ENCODE measurements at places on chromosomes 2 and 18.
A peak's percentile ranks its signal among the peaks of the same experiment; 100 is the strongest.

DNA sequence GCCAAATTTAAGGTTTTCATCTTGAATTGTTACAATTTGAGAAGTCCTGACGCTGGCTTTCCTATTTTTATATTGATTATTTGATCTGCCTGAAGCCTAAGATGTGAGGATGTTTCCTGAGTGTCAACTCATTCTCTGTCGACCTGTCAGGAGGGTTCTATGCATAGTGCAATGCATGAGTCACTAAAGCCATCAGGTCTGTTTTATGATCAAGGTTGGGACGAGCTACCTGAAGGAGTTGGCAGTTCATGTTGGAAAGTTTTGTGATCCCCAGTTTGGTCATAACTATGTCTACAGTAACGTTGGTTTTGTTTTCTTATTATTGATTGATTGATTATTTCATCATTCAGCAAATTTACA, 71.2 kb downstream of the NABP1 start:
- DNase-seq = no peak

GRCh38 chr18:63292831-63293683, 26.5 kb downstream of the BCL2 start:
- DNase-seq = no peak

- DNase-seq = no peak
Observed at GRCh38 chr2:207073801-207074678, 91.7 kb downstream of the KLF7 start.

DNA sequence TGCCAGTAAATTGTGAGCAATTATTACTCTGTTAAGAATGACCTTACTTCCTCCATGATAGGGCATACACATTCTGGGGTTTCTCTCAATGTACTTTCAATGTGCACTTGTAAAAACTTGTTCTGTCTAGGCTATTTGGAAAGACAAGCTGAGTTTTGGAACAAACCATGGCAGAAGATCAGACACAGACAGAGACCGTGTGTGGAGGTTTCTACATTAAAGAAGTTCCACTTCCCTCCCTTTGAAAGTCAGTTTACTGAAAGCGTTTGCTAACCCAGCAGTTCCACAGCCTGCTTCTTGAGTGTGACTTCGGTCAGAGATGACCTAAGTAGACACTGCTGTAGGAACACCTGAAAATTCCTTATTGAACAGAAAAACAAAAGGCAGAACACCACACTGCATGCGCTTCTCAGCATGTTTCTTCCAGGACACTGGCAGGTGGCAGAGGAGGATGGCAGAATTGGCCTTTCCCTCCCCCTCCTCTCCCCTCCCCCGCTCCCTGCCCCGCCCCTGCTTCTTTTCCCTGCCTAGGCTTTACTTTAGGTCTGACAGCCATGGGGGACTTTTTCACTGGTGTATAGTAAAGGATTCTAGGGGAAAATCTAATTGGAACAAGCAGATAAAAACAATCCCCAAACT, 109.8 kb downstream of the NOL10 start:
- no peak for DNase-seq

- DNase-seq = no peak
Observed at GRCh38 chr2:158817588-158817987, 22.5 kb downstream of the DAPL1 start.

GRCh38 chr18:62412231-62412979, 87.3 kb downstream of the TNFRSF11A start:
- no peak for DNase-seq

DNA sequence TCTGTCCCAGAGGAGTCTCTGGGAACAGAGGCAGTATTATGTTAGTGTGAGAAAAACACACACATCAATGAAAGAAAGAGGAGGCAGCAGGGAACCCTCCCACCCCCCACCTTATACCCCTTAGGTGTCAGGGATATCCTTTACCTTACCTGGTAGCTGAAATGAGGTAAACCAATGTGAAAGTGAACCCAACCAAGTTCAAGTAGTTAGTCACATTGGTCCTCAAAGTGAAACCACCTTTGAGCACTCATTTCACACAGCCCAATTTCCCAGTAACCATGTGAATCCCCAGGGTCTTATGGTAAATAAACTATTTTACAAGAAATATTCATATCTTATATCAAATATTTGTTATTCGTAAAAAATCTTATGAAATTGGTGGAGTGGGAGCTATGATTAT, 377.8 kb downstream of the LRATD1 start:
- no peak for DNase-seq

GRCh38 chr18:53375621-53376020, 848.8 kb downstream of the MBD2 start:
- no peak for DNase-seq

GRCh38 chr2:109433926-109434325, 179.8 kb downstream of the SEPTIN10 start:
- DNase-seq = no peak

DNA sequence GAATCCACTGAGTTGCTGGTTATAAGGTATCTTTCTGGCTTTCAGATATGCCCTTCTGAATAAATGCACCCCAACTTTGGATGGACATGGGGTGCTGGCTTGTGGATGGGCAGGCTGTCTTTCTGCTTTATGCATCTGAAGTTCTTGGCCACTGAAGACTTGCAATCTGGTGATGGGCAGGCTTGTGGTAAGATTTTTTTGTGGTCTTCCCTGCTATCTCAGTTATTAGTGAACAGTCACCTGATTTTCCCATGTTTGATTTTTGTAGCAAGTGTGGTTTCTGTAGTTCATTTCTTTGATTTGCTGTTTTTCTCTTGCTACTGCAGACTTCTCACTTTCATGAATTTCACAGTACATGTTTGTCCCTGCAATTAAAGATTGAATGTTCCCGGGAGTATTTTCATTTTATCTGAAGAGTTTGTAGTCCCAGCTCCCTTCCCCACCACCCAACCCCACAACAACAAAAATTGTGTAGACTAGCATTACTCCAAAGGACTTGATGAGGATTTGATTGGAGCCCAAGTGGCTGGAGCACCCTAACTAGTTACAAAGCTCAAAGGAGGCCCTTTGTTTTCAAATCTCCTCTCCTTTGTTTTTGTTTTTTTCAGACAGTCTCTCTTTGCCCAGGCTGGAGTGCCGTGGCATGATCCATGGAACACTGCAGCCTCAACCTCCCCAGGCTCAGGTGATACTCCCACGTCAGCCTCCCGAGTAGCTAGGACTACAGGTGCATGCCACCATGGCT, 63.6 kb upstream of the MGAT5 start:
- no peak for DNase-seq

DNA sequence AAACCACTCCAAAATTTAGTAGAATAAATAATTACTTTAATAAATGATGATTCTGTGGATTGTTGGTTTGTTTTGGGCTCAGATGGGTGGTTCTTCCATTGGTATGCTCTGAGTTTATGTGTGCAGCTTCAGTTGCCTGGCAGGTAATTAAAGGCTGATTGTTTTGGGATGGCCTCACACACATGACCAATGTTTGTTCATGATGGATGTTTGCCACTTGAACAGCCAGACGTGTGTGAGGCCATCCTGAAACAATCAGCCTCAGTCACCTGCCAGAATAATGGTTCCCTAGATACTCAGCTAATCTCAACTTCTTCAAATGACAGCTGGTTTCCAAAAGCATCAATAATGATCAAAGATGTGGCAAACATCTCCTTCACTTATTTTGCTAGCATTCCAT, 352.5 kb upstream of the GULP1 start:
- no peak for DNase-seq

DNA sequence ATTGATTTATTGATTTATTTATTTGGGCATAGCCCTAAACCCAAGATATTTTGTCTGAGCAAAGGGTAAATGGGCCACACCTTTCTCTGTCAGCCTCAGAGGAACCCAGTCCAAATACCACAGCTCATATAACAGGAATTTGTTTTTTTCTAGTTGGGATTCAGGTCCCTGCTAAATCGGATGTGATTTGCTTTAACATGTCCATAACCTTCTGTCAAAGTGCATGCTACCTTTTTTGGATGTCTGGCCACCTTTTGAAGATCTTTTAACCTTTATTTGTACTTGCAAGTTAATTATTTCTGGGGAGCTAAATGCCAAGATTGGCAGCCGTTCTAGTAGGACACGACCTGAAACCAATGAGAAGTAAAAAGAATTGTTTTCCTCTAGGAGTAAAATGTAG, 303.2 kb upstream of the UBE2E3 start:
- no peak for DNase-seq

- DNase-seq = no peak
Observed at GRCh38 chr2:195092341-195092740, 564.7 kb upstream of the SLC39A10 start.

DNA sequence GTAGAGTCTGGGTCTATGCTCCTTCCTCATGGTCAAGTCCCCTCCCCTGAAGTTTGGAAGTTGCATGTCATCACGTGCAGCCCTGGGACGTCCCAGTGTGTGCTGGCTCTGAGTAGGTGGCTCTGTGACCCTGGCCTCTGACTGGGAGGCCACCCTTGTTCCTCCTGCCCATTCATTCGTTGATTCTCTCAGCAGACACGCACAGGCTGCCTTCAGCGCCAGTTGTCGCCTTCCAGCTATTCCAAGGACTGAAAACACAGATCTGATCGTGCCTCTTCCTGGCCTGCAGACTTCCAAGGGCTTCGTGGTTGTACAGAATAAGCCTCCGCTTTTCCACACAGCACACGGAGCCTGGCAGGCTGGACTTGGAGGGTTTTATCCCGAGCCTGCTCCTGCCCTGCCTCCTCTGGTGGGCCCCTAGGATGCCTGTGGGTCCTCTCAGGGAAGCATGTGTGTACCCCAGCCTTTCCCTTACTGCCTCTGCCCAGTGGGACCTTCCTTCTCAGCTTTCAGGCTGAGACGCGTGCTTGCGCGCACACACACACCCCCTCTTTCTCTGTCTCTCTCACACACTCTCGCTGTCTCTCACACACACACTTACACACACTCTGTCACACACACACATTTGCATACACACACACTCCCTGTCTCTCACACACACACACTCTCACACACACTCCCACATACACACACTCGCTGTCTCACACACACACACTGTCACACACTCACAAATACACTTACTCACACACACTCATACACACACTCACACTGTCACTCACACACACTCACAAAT, 17.7 kb downstream of the SH3BP4 start:
- no peak for DNase-seq

GRCh38 chr18:11937874-11938478, 29.9 kb upstream of the MPPE1 start:
- DNase-seq = peak; percentile 53

DNA sequence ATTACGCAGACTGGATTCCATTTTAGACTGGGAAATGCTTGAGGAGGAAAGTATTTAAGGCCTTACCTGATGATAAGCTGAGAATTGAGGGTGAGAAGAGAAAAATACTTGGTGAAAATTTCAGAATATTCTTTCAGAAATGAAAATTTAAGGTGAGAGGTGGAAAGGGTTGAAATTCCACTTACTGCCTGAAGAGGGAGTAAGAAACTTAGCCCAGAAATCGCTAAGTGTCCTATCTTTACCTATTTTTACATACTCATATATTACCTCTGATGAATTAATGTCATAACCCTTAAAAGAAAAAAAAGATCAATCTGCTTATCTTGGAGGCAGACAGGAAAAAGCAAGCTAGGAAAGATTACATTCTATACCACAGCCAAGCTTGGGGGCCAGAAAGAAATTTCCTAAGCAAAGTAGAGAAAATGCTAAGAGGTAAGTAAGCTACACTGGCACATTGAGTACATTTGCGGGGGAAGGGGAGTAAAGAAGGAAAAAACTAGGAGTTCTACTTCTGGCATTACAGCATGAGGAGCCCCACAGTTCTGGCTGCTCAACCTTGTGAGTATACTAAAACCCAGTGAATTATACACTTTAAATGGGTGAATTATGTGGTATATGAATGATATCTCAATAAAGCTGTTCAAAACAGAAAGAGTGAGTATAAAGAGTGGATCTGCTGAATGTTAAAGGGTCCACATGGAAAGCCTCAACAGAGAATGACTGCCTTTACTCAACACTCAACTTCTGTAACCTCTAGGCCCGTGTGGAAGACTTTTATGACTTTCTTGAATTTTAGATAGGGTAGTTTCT, 33.8 kb downstream of the SMC6 start:
- DNase-seq = peak; percentile 5

DNA sequence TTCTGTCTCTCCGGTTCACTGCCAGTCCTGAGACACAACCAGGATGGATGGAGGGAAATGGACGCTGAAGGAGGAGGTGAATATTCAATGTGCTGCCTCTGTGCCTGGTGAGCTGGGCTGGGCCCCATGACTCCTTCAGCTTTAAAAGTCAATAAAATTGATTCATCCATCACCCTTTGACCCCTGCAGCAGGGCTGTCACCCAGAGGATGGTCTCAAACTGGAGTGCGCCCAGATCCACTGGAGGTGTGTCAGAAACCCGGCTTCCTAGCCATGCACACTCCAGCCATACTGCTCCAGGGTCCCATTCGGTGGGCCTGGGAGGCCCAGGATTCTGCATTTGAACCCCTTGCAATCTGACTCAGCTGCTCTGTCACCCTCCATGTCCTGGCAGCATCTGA, 94.1 kb upstream of the BOD1L2 start:
- DNase-seq = no peak

GRCh38 chr18:11828786-11829432, 22.3 kb upstream of the CHMP1B start:
- no peak for DNase-seq

DNA sequence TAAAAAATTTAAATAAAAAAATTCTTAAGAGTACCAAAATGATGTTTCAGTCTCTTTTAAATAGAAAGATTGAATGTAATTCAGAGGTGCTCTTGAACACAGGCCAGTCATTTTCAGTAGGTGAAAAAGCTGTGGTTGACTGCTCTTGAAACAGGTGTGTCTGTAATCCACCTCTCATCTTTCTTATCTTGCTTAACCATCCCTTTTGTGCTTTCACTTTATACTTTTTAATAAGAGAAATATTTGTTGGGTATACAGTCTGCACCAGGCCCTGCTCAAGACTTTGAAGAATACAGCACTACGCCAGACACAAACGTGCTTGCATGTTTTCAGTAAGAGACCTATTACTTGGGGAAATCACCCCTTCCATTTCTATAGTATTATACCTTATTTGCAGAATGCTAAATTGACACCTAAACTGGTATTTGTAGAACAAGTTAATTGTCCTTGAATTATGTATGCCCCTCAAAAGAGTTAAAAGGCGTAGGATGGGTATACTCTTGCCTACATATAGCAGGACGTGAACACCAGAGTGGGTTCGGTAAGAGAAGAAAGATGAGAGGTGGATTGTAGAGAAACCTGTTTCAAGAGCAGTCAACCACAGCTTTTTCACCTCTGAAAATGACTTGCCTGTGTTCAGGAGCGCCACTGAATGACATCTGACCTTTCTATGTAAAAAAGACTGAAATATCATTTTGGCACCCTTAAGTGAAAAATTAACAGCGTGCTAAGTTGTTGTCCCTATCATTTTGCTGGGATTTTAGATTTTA, 4.0 kb upstream of the RTN4 start:
- DNase-seq = no peak

DNA sequence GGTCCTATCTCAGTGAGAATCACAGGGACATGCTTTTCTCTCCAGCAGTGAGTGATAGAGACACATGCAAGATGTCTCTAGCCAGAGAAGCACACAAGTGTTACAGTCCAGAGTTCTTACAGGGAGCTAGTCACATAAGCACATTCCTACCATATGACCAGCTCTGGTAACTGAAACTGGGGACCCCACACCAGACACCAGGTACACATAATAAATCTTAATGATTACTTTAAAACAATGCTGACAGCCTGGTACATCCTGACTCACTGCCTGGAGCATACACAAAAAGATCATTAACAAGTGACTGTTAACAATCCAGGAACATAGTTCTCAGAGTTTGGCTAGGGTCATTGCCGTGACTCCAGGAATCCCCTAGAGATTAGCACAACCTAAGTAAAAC, 53.6 kb downstream of the GALNT1 start:
- no peak for DNase-seq

GRCh38 chr18:28153485-28154065, 23.4 kb downstream of the CDH2 start:
- DNase-seq = no peak
